Activated effector memory CD4-positive, alpha-beta T cell treated with Interleukin-2 at 50 U/mL for 16 hours (primary cell): ENCODE measurements at places on chromosomes 16 and 17.
A peak's percentile ranks its signal among the peaks of the same experiment; 100 is the strongest.

- peak; percentile 43 for DNase-seq
Observed at GRCh38 chr17:60139438-60140285, 10.1 kb upstream of the CA4 start.

DNA sequence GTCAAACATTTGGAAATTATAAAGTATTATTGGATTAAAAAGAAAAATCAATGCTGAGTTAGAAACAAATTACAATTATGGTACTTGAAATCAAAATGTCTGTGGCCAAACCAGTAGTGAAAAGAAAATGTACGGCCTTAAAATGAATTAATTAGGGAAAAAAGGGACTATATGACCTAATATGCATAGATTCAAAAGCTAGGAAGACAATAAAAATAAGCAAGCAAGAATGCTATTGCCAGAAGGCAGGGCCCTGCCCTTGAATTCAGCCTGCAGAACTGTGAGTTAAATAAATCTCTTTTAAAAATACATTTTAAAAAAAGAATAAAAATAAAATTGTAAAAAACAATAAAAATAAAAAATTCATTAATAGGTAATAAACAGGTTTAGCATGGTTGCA is 88.7 kb downstream of the TRIM37 start:
- no peak for DNase-seq

DNA sequence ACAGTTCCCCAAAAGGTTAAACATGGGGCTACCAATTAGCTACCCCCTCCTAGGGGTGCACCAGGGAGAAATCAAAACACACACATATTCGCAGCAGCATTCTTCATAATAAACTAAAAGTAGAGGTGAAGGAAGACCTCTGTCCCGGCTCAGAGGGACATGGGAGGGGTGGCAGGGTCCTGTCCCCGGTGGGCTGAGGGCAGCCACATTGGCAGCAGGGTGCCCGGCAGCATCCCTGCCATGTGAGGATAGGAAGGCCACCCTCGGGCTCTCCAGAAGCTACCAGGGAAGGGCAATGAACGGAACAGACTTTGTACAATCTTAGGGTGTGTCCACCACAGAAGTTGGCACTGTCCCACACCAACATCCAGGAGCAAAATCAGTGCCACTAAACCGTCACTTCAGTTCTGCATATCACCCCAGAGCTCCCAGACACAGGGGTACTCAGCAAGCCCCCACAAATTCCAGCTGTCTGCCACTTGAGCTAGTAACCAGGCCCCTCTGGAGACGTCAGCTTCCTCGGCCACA is 3.1 kb upstream of the DNAH17 start:
- no peak for DNase-seq

- DNase-seq, result no peak
Observed at GRCh38 chr16:7231762-7232161, 100.9 kb upstream of the RBFOX1 start.

- no peak for DNase-seq
Observed at GRCh38 chr16:30786115-30786935, 680 bp downstream of the ZNF629 start.

GRCh38 chr16:30179931-30180330 is 3.5 kb upstream of the CORO1A start:
- DNase-seq, result no peak

DNA sequence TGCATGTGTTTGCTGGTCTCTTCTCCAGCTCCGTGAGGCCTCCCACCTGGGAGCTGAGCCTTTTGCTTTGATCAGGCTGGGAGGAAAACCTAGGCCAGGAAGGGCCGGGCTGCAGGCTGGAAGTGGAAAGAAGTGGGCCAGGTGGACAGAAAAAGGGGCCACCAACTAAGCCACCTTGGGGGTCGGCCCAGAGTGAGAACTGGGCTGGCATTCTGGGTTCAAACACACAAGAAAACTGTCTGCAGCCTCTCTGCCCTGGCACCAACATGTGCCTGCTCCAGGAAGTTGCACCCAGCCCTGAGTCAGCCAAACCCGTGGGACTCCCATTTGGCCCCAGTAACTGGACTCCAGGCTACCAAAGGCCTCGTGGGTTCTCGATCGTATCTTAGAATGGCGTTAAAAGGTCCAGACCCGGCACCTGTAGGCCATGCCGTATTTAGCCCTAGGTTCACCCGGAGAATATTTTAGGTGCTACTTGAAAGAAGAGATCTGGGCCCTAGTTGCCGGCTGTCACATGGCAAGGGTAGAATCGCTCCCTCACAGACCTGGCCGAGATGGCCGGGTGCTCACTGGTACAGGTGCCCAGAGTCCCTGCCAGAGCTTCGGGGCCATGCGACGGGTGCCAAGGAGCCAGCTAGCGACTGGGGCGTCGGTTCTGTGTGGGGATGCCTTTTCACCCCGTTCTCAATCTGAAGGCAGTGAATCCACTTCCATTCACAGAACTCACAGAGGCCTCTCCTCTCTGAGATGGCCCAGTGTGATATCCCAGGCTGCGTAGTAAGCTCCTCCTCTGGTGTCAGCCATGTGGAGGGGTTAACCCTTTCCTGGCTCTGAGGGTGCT is 236.6 kb downstream of the MRTFB start:
- no peak for DNase-seq

DNA sequence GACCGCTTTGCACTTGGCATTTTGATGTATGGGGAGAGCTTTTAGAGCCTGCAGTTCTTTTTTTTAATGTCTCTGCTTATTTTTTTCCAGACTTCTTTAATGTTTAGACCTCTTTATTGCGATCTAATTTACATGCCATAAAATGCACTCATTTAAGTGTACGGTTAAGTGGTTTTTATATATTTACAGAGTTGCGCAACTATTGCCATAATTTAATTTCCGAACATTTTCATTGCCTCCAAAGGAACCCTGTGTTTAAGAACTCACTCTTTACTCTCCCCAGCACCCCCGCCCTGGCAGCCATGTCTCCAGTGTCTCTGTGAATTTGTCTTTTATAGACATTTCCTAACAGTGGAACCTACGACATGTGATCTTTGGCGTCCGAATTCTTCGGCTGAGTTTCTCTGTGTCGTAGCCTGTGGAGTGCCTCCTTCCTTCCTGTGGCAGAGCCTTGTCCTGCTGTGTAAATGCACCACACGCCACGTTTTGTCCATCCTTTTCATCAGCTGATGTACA is 24.0 kb downstream of the ZNF750 start:
- no peak for DNase-seq

DNA sequence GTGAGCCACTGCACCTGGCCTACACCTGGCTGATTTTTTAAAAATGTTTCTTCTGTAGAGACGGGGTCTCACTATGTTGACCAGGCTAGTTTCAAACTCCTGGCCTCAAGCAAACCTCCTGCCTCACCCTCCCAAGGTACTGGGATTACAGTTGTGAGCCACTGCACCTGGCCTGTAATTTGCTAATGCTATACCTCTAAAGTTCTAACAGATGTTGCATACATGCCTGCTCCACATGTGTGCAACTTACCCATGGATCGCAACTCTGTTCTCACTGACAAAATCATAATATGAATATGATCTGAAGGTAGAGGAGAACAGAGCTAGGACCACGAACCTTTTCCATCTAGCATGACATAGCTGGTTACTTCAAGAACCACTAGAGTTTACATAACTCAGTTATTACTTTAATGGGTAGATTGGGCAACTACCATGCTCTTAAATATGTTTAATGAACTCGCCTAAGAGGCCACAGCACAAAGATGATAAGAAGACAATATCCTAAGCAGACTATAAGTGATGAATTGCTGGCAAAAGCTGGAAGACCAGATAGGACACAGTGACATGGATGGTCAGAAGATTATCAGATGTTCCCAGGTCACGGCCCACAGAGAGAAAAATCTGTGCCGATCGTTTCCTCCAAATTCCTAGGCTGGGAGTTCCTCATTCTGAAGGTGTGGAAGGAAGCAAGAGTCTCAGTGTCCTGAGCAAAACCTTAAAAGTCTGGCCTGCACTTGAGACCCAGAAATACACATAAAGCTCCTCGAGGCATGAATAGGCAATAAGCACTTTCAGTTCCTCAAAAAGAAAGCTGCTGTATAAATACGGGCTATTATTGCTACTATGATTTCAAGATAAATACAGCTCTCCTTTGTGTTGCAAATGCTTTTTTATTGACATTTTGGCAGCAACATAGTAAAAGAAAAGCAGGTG is 53.6 kb upstream of the ICAM2 start:
- no peak for DNase-seq

- no peak for DNase-seq
Observed at GRCh38 chr17:71809537-71809936, 311.3 kb upstream of the SOX9 start.

DNA sequence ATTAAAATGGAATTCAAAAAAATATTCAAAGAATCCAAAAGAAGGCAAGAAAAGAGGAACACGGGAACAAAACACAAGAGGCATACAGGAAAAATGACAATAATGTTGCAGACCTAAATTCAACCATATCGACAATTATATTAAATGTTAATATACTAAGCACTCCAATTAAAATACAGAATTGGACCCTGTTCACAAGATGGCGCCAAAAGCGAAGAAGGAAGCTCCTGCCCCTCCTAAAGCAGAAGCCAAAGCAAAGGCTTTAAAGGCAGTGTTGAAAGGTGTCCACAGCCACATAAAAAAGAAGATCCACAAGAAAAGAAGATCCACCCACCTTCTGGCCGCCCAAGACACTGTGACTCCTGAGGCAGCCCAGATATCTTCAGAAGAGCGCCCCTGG is 6.3 kb upstream of the XAF1 start:
- no peak for DNase-seq

GRCh38 chr17:14299280-14300141 is 1.4 kb upstream of the HS3ST3B1 start:
- peak; percentile 33 for DNase-seq

- DNase-seq, result no peak
Observed at GRCh38 chr17:52686140-52686539, 527.6 kb upstream of the CA10 start.

DNA sequence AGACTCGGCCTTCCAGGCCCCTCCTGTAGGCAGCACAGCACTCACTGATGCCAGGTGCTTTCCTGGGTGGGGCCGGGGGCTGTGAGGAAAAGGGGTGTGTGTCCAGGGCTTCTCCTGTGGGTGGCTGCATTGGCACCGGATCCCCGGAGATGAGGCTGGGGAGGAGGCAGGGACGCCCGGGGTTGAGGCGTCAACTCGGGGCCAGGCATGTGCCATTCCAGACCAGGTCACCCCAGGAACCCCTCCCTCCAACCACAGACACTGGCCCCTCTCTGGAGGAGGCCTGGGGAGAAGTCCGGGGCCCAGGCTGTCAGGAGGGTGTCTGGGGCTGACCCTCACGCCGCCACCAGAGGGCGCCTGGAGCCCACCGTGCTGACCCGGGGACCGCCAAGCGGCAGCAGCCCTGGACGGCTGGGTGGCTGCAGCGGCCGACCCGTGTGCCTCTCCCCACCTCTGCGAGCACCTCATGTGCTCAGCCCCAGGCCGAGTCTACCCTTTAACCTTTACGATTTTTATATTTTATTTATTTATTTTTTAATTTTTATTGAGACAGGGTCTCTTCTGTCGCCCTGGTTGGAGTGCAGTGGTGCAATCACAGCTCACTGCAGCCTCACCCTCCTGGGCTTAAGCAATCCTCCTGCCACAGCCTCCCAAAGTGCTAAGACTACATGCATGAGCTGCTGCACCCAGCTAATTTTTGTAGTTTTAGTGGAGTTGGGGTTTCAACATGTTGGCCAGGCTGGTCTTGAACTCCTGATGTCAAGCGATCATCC is 3.2 kb upstream of the METRN start:
- DNase-seq, result peak; percentile 65

- no peak for DNase-seq
Observed at GRCh38 chr17:40978575-40979151, 5.5 kb downstream of the KRT40 start.

GRCh38 chr17:75077496-75078283 is 10.1 kb upstream of the SLC16A5 start:
- DNase-seq, result peak; percentile 49

DNA sequence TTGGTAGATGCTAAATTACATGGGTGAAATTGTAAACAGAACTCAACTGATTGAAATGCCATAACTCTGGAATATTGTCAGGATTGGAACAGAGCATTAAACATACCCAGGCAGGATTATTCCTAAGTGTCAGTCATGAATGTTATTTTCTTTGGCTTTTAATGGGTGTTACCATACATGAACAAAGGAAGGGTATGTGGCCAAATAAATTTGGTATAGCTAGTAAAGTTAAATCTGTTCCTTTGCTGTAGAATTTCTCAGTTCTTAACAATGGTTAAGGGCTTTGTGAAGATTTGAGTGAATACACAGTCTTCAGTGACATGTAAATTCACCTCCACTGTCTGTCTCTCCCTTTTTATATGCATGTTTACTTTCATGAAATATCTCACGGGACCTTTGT is 679.5 kb upstream of the CDH8 start:
- DNase-seq, result no peak

DNA sequence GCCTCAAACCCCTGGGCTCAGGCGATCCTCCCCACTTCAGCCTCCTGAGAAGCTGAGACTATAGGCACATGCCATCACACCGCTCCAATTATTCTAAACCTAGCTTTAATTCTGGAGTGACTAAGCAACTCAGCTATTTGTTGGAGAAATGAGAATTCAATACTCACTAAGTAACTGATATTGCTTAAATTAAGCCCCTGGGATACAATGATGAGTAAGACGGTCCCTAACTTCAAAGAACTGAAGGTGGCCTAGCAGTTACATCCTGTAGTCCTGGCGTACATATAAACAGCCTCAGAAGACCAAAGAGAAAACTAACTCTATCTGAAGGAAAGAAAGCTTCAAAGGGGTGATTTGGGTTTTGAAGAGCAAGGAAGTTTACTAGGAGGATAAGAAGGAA is 25.0 kb downstream of the XPO6 start:
- no peak for DNase-seq

DNA sequence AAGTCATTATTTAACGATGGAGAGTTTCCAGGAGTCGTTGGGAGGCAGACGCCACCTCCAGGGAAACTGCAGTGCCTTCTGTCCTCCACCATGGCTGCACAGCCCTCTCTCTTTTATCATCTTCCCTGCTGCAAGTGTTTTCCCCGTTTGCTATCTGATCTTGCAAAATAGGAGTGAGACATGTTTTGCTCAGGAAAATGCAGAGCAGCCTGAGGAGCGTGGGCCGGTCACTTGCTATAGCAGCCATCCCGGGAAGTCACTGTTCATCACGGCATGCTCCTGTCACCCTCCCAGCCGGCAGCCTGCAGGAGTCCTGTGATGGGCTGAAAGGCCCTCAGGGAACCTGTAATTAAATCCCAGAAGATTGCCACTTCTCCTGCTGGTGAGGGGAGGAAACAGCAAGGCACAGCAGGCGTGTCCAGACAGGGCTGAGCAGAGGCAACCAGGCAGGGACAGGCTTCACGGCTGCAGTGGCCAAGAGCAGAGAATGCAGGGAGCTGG is 143.1 kb downstream of the GSG1L start:
- DNase-seq, result no peak
